ENCODE measurements at places on chromosomes 3 and 15. TPM values are rescaled to one million over a fixed set of nuclear protein-coding genes. Genes with fewer than 3 reads are reported as not detected.

DNA sequence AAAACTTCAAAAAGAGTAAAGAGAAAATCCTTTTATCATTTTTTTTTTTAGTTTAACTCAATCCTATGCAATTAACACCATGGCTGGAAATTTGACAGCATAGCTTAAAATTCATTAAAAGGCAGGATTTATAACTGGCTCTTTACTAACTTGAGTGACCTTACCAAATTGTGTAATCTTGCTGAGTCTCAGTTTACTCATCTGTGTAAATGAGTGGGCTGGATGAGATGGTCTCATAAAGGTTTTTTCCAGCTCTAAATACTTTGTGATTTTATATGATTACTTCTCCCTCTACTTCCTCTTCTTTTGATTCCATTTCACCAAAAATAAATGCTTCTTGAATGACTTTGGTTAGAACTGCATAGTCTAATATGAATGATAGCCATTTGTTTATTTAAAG lies 234.9 kb upstream of the SATB1 start:
- no peaks in the 10 kb centered on the region for H3K36me3 ChIP-seq
- H3K27me3 ChIP-seq: no peaks in the 10 kb centered on the region
- DNase-seq: no peak
- no peak overlapping the region for H3K27ac ChIP-seq
- H3K4me1 ChIP-seq: no peaks in the 10 kb centered on the region

Gene LARP6
- total RNA-seq: 10.0 TPM

DNA sequence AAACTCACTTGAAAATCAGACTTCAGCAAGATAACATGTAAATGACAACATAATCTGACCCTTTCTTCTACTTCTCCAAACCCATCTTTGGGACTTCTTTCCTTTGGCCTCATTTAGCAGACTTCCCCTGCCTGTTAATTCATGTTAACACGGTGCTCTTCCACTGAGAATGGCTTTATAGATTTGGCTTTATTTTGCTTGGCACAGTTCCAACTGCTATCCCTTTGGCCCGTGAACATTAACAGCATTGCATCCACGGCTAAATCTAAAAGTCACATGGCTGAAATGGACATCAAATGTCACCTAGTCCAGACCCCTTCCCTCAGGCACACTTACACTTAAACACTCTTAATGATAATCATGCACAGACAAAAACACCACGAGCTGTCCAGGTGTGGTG lies 3.8 kb downstream of the ZMAT3 start:
- no peak overlapping the region for H3K27ac ChIP-seq
- no peak for DNase-seq
- H3K4me3 ChIP-seq: no peak overlapping the region
- no peaks in the 10 kb centered on the region for H3K36me3 ChIP-seq
- peaks cover 11% of the 10 kb centered on the region for H3K4me1 ChIP-seq

DNA sequence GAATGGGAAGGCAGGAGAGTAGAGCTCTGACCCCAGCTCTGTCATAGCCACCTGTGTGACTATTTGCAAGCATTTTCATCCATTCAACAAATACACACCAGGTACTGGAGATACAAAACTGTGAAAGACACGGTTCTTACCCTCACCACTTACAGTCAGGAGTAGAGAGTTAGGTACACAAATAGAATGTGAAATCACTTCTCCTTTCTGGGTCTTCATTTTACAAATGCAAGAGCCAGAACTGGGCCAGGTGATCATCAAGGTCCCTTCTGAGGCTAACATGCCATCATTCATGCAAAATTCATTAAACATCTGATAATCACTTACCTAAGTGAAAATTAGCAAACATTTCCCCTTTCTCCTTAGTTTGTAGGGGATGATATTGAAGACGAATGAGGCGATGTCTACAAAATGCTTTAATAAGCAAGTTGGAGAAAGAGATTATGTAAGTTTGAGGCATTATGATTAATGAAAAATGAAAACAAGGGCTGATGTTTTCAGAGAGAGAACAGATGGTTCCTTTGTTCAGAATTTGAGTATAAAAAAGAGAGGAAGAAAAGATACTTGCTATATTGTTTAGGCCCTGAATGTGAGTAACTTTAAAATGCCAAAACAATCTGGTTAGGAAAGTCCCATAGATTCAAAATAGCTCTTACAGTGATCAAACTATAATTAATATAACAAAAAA lies 88.6 kb downstream of the LPP start:
- H3K27me3 ChIP-seq: no peaks in the 10 kb centered on the region
- no peaks in the 10 kb centered on the region for H3K36me3 ChIP-seq
- no peak for DNase-seq
- H3K4me3 ChIP-seq: no peak overlapping the region
- H3K4me1 ChIP-seq: no peaks in the 10 kb centered on the region

- H3K4me1 ChIP-seq: no peaks in the 10 kb centered on the region
- H3K27me3 ChIP-seq: no peaks in the 10 kb centered on the region
- H3K4me3 ChIP-seq: no peak overlapping the region
- H3K36me3 ChIP-seq: no peaks in the 10 kb centered on the region
- no peak for DNase-seq
These were observed 406.1 kb downstream of the VPS13C start for GRCh38 chr15:61654002-61654740.

- H3K4me3 ChIP-seq: no peak overlapping the region
- no peak for DNase-seq
- H3K27ac ChIP-seq: no peak overlapping the region
- no peaks in the 10 kb centered on the region for H3K27me3 ChIP-seq
These were observed 39.6 kb downstream of the HGD start for GRCh38 chr3:120642368-120642948.

Gene GRIP2
- total RNA-seq: 1.9 TPM

Gene TMOD2
- total RNA-seq: 10.8 TPM

GRCh38 chr3:191357909-191358308 lies 27.6 kb upstream of the UTS2B start:
- H3K27me3 ChIP-seq: no peaks in the 10 kb centered on the region
- peaks cover 27% of the 10 kb centered on the region for H3K4me1 ChIP-seq
- DNase-seq: no peak
- no peaks in the 10 kb centered on the region for H3K36me3 ChIP-seq

DNA sequence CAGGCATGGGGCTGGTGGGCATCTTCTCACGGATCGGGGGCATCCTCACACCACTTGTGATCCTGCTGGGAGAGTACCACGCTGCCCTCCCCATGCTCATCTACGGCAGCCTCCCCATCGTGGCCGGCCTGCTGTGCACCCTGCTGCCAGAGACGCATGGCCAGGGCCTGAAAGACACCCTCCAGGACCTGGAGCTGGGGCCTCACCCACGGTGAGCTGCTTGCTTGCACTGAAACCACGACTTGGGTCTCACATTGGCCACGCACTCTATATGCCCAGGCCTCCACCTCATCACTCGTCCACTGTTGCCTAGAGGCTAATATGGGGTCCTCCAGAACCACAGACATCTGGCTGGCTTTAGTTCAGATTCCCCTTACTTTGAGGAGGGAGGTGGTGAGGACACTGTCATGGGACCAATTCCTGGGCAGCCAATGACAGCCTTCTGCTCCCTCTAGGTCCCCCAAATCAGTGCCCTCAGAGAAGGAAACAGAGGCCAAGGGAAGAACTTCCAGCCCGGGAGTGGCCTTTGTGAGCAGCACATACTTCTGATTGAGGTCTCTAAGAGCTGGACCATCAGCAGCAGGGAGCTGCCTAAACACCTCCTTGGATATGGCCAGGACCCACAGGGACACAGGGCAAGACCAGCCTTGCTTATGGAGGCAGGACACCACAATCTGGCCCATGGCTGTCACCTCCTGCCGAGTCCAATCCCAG lies 5.0 kb upstream of the SLC22A14 start:
- H3K36me3 ChIP-seq: no peaks in the 10 kb centered on the region
- H3K4me3 ChIP-seq: no peak overlapping the region
- H3K27ac ChIP-seq: no peak overlapping the region
- no peaks in the 10 kb centered on the region for H3K4me1 ChIP-seq
- no peaks in the 10 kb centered on the region for H3K27me3 ChIP-seq

DNA sequence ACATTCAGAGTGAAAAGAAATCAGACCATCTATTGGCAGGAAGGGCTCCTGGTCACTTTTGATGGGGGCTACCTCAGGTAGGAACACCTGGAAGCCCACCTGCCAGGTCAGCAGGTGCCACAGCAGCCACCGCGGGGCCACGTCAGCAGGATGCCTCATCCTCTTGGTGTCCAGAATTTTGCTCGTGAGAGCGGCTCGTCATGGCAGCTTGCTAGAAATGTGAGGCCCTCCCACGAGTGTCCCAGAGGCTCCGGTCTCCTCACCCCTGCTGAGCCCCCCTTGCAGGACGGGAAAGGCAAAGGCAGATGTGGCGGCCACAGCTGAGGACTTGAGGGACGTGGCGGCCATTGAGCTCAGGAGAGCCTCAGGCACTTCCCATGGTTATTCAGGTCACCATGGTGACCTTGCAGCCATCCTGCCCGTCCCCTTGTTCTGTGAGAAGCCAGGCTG lies 129.4 kb downstream of the LRRK1 start:
- H3K27me3 ChIP-seq: no peaks in the 10 kb centered on the region
- DNase-seq: peak; percentile 24
- no peaks in the 10 kb centered on the region for H3K4me1 ChIP-seq

GRCh38 chr3:33645060-33645647 lies 72.9 kb downstream of the CLASP2 start:
- no peaks in the 10 kb centered on the region for H3K4me1 ChIP-seq
- H3K27ac ChIP-seq: no peak overlapping the region
- no peaks in the 10 kb centered on the region for H3K36me3 ChIP-seq
- H3K27me3 ChIP-seq: no peaks in the 10 kb centered on the region

Gene SST
- not detected for total RNA-seq
